ENCODE measurements at places on chromosomes 2 and 18.

DNA sequence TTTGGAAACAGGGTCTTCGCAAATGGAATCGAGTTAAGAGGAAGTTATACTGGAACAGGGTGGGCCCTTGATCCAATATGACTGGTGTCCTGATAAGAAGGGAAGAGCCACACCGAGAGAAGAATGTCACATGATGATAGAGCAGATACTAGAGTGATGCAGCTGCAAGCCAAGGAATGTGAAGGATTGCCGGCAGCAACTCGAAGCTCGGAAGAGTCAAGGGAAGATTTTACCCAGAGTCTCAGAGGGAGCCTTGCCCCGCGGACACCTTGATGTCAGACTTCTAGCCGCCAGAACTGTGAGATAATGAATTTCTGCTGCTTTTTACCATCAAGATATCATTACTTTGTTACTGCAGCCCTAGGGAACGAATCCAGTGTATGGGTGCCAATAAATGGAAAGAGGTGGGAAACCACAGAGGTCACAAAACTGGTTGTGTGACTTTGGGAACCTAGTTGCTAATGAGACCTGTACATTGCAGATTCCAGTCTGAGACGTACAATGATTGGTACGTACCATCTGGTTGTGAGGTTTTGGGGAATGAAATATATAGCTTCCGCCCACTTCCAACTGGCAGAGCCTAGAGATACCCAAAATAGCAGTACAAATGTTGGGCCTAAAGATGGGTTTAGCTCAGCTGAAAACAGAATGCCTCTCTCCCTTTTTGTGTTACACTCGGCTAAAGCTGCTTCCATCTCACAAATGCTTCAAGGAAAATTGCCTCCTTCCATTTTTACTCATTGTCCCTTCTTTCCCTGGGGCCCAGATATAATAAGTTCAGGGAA is 28.6 kb upstream of the VWA3B start:
- no peak for DNase-seq

GRCh38 chr2:192029089-192029488 is 165.6 kb downstream of the TMEFF2 start:
- DNase-seq: no peak

DNA sequence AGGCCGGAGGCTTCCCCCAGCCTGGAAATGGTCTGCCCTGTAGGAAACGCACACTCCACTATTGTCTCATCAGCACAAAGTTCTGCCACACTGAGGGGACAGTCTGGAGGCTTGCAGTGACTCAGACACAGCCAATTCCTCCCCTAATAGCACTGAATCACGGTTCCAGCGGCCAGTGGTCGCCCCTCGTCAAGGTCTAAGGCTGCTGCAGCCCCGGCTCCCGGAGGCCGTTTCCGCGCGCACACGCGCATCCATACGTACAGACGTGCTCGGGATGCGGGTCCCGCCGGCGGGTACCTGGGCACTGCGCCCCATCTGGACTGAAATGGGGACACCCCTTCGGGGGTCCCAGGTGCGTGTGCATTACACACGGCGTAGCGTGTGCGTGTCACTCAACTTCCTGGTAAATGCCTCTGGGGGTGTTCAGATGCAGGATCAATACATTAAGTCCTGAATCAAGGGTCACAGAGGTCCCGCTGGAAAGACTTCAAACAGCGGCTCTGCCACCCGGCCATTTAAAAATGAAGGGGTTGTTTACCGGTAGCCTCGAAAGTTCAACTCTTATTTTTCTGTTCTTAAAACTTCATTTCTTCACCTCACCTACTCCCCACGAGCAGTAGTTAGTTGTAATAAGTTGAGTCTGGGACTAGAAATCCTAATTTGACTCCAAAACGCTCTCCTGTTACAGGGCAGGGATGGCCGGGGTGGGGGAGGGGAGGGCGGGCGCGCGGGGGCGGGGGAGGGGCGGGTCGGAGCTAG is 572 bp upstream of the ZNF516 start:
- DNase-seq: no peak

DNA sequence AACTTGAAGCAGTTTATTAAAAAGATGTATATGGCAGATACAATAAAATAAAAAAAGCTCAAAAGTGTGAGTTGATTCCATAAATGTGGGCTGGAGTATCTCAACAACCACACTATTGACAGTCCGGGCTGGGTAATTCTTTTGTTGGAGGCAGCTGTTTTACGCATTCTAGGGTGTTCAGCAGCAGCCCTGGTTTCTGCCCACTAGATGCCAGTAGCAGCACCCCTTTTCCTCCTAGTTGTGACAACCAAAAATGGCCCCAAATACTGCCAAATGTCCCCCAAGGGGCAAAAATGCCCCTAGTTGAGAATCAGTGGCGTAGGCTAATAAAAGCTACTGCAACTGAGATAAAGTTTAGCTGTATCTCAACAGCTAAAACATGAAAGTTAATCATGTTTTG is 44.8 kb downstream of the CHMP3 start:
- DNase-seq: peak; percentile 4

DNA sequence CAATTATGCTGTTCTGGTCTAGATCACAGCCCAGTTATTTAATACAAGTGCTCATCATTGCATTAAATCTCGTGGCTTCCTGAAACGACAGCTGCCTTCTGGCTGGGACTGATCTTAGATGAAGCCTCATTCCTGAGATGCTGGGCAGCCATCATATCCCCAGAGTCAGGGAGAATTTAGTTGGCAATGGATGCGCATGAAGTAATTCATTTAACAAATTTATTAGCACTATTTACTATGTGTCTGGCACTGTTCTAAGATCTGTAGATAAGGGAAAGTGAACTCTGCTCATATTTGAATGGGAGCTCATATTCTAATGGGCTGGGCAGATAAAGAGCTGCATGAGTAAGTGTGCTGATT is 244.7 kb downstream of the KCNS3 start:
- DNase-seq: no peak

DNA sequence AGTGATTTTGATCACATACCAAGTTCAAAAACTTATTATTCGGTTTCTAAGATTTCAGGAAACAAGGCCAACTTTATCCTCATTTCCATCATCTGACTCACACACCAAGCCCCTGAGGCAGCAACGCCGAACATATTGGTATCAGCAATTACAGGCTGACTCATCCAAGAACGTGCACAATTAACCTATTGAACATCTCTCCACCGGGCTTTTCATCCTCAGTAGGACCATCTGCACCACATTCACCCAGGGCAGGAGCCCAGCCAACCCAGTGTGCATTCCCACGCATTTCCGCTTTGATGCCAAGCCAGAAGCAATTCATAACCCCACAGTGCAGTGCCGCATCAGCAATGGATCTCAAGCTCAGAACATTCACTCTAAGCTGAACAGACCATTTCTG is 52.9 kb downstream of the SCG2 start:
- DNase-seq: no peak

GRCh38 chr18:5250603-5251002 is 44.9 kb downstream of the ZBTB14 start:
- no peak for DNase-seq

GRCh38 chr2:200603972-200604371 is 18.2 kb downstream of the AOX1 start:
- no peak for DNase-seq

- no peak for DNase-seq
Observed at GRCh38 chr2:69149631-69150215, 136.7 kb downstream of the ANTXR1 start.

GRCh38 chr2:161223139-161223732 is 63.0 kb downstream of the TANK start:
- no peak for DNase-seq

DNA sequence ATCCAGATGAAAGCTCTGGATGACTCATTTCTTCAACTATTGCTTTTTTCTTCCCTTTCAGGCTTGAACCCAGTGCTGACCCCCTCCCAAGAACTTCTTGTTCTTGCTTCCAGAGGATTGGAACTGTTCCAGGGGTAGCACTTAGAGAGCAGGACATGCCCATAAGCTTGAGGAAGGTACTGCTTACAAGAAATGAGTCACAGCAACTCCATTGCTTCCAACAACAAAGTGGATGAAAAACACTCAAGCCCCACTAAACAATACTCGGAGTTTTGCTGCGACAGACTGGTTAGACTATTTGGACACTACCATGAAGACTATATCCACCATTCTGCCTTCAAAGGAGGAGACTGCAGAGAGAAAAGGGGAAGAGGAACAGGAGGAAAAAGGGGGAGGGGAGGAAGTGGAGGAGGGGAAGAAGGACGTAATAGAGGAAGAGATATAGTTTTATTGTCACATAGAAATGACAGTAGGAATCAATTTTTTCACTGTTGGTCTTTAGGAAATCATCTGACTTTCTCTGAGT is 1.6 kb upstream of the EPC2 start:
- no peak for DNase-seq

GRCh38 chr2:233462826-233463470 is 103.6 kb downstream of the USP40 start:
- DNase-seq: no peak

DNA sequence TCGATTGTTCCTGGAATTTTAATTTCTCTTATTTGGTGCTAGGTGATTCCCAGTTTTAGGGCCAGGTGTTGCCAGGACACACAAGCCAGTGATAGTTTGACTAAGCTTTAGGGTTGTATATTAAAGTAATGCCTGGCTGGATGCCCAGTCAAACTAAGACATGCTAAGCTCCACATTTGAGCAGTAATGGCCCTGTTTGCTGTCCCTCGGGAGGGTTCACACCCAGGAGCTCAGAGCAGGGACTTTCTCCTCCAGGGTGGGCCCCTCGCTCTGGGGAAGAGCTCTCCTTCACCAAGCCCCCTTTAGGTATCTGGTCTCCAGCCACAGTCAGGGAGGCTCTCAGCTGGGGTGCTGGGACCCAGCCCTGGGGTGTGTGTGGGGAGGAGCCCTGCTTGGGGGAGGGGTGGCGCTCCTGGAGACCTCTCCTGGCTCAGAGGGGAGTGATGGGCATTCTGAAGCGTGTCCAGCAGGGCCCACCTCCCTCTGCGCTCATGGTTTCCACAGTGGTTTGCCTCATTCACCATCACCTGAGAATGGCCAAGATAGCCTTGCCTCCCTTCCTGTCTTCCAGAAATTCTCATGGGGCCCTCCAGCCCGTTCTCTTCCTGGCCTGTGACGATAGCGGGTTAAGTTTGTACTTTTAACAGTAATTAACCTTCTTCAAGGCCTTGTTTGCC is 31.7 kb downstream of the INPP4A start:
- no peak for DNase-seq

GRCh38 chr2:130762031-130762909 is 6.9 kb downstream of the AMER3 start:
- DNase-seq: no peak

GRCh38 chr2:178331474-178332432 is 119.2 kb downstream of the PRKRA start:
- no peak for DNase-seq

DNA sequence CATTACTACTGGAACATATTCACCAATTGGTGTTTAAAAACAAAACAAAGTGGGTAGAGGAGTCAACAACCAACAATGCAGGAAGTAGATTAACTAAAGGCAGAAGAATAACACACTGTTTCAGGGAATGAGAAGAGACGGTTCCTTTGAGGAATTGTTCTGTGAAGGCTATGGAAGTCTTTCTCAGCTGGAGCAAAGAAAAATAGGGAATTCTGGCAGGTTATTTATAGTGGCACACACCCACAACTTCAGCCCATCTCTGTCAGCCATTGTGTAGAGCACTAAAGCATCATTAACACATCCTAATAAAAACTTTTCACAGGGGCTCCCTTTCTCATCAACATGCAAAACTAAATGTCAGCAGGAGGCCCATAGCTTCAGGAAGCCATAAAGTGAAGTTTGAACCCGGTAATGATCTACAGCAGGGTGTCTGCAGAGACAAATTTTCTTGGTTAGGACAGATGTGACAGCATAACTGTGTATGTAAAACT is 113.6 kb downstream of the CDH2 start:
- DNase-seq: no peak

DNA sequence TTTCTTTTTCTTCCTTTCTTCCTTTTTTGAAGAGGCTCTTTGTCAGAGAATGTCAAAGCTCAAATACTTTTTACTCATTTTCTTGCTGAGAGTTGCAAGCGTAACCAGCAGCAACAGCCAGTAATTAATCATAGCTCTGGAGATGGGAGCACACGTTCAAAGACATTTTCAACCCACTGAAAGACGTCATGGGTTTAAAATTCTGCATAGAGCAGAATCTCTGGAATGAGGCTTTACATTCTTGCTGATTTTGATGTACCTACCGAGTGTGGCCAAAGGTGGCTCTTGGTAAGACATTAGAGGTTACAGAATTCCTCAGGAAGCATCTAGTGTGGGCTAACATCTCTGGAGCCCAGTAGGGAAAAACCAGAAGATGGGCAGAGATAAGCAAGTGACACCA is 292.5 kb downstream of the MTX2 start:
- no peak for DNase-seq

DNA sequence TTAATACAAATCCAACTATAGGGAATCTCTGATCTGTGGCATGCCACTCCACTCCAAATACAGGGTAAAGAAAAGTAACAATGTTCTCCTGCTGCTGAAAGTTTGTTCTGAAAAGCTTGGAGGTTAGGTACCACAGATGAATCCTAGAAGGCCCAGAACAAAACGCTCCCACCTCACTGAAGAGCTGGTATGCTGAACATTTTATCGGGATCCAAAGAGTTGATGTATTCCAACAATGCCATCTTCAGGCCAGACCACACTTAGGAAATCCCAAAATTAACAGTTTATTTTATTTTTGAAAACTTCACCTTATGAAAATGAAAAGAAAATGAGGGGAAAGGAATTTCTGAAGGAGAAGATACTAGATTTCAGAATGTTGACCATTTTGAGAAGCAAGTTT is 145.1 kb upstream of the CDH19 start:
- no peak for DNase-seq

GRCh38 chr2:112229348-112229747 is 25.5 kb downstream of the ZC3H8 start:
- no peak for DNase-seq

- DNase-seq: no peak
Observed at GRCh38 chr2:105782646-105783045, 37.9 kb downstream of the NCK2 start.

DNA sequence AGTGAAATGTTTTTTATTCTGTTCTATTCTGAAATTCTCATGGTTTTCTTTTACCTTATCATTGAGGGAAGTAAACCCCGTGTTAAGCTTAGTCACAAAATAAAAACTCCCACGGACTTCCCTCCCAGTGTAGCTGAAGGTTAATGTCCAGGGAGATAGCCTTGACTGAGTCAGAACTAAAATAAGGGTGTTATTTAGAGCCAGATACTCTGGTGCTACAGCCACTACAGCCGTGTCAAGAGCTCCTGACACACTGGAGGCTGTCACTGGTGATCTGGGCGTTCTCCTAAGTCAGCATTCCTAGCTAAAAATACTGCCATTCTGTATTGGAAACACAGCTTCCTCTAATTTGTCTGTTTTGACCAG is 82.0 kb upstream of the RANBP2 start:
- peak; percentile 18 for DNase-seq

GRCh38 chr2:237361194-237362004 is 52.6 kb downstream of the COL6A3 start:
- DNase-seq: no peak

GRCh38 chr2:144481666-144482065 is 38.3 kb downstream of the ZEB2 start:
- DNase-seq: no peak

GRCh38 chr2:239052798-239053665 is 205.1 kb downstream of the TWIST2 start:
- no peak for DNase-seq

GRCh38 chr2:194718881-194719280 is 938.1 kb upstream of the SLC39A10 start:
- DNase-seq: no peak

GRCh38 chr2:178088774-178089270 is 16.2 kb upstream of the PDE11A start:
- no peak for DNase-seq

Data from substantia nigra (tissue), 51 donors.